GM19239 (cell line): ENCODE measurements at places on chromosomes 13 and 19.

GRCh38 chr19:34482380-34483250 lies 1.1 kb downstream of the WTIP start:
- no peak for DNase-seq

- no peak for DNase-seq
Observed at GRCh38 chr13:97515643-97516042, 81.7 kb downstream of the RAP2A start.

DNA sequence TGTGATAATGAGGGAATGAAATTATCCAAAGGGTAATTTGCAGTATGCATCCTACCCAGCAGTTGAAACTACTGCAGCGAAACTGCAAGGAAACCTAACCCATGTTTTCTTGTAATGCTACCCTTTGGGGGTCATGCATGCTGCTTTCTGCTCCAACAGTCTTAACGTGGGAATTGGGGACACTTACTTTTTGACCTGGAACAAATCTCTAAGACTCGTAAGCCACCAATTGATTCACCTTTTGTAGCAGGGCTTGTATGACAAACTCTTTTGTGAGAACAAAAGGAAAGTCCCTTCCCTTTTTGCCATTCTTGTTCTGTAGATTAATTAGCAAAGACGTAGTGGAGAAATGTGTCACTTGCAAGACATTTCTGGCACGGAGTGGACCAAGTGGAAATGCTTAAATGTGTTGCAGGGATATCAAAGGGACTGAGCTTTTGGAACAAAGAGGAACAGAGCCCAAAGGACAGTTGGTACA lies 27.4 kb downstream of the LRCH1 start:
- DNase-seq = no peak

DNA sequence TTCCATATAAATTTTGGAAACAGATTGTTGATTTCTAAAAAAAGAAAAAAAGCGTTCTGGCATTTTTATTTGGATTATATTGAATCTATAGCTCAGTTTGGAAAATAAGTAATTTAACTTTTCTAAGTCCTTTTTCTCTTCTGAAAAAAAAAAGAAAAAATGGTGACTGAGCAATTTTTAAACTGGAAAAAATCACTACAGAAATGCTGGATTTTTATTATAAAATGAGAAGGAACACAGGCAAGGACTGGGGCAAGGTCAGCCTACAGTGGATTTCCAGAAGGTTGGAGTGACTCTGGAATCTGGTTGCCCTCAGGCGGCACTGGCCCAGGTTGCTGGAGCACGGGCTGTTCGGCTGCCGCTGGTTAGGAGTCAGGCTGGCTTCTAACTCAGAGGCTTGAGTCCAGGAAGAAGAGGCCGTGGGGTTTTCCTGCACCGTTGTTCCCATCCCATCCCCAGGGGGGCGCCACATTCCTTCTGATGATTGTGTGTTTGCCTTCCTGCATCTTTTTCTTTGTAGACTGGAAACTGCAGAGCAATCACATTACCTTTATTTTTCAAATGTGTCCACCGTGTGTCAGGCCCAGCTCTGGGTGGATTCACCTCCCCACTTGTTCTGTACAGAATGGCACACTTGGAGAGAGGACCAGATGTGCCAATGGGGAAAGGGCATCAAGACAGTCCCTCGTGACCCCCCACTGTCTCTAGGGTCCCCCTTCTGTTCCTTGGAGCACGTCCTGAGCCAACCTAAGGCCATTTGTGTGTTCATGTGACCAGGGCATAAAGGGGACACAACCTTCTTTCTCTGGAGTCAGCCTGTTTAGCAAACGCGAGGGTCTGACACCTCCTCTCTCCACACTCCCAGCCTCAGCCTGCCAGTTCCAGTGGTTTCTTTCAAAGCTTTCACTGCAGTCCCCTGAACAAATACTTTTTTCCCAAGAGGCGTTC lies 44.5 kb upstream of the GTF3A start:
- DNase-seq = peak; percentile 34

DNA sequence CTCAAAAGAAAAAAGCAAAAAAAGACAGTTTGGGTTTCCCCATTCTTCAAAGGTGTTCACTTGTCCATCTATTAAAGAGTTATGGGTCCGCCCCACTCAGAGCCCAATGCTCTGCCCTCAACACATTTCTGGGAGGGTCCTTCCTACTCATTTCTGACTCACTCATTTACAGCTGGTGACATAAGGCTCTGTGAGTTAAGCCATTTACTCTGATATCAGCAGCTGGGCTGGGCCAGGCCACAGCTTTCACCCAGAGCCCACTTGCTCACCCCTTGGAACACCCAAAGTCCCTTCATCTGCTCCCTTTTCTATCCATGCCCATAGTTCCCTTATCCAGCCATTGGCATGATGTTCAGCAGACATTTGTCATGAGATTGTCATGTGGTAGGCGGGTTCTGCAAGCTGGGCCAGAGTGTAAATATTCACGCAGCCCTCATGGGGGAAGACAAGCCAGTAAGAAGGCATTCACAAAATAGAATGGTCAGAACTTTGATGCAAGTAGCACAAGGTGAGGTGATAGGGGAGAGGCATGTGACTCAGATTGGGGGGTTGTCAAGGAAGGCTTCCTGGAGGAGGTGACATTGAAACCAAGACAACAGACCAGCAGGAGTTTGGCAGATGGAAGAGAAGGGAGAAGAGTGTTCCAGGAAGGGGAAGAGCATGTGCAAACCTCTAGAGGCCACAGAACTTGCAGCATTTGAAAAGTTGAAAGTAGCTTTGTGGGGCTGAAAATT lies 5.9 kb downstream of the MAST1 start:
- no peak for DNase-seq

- no peak for DNase-seq
Observed at GRCh38 chr13:46172531-46172991, 9.4 kb downstream of the LCP1 start.

DNA sequence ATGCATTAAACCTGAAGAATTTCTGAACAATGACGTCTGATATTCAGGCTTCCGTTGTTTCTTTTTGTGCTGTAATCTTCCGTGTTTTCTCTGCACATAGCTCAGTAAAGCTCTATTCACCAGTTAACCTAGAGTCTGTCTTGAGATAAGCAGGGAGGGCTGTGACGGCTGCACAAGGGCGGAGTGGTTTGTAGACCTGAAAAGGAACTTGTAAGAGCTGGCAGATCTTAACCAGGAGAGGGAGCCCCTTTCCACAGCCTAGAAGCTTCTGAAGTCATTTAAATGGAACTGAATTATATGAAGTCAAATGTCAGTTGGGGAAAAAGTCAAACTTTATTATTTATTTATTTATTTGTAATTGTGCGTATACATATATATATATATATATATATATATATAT lies 27.5 kb downstream of the DPRX start:
- no peak for DNase-seq

DNA sequence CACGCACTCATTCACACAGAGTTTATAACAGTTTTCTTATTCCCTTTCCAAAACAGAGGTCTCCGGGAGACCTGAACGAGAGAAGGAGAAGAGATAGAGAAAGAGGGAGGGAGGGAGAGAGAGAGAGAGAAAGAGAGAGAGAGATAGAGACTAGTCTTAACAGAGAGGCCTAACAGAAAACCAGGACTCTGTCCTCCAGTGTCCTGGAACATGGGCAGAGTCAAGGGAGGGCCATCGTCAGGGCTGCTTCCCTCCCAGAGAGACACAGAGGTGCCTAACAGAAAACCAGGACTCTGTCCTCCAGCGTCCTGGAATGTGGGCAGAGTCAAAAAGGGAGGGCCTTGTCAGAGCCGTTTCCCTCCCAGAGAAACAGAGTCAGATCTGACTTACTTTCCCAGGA lies 78.7 kb downstream of the WTIP start:
- no peak for DNase-seq

GRCh38 chr19:2962018-2962670 lies 15.2 kb upstream of the TLE6 start:
- DNase-seq = no peak

DNA sequence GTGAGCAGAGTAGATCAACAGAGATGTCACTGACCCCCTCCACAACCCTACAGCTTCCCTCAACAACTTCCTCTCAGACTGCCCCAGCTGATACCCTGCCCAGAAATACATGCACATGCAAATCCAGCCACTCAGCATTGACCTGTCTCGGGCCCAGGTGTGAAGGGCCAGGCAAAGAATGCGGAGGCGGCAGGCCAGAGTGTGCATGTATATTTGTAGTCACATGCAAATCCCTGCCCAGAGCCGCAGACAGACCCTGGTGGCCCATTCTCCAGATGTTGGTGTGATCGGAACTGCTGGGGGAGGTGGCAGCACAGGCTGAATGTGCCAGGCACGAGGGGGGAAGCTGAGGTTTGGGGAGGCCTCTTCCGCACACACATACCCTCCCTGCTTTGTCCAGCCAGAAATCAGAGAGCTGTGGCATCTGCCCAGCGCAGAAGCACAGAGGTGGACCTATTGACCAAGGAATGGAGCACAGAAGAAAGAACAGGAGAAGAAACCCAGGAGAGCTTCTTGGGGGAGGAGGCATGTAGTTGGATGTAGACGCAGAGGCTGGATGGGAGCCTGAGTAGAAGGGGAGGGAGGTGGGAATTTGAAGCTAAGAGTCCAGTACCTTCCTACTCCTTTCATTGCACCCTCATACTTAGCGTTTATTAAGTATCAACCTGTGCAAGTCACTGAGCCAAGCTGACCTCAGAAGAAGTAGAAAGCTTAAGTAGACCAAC lies 14.4 kb downstream of the MEF2B start:
- peak; percentile 61 for DNase-seq

DNA sequence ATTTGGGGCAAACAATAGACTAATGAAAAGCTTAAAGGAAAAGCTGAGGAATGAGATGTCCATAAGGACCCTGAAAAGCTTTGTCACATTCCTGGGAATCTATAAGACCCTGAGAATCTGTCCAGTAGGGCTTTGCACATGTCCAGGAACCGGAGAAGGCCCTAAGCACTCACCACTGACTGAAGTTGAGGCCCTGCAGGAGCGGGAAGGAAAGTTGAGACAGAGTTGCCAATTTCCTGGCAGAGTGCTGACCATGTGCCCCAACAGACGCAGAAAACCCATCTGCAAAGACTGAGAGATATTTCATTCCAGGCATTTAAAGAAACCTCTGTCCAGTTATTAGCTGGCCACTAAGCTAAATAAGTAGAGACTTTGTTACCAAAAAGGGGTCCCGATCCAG lies 890.5 kb downstream of the UQCRFS1 start:
- DNase-seq = no peak
